ENCODE measurements at places on chromosomes 7 and 10.

GRCh38 chr10:51244748-51245490, 170.6 kb downstream of the PRKG1 start:
- no peak for DNase-seq

DNA sequence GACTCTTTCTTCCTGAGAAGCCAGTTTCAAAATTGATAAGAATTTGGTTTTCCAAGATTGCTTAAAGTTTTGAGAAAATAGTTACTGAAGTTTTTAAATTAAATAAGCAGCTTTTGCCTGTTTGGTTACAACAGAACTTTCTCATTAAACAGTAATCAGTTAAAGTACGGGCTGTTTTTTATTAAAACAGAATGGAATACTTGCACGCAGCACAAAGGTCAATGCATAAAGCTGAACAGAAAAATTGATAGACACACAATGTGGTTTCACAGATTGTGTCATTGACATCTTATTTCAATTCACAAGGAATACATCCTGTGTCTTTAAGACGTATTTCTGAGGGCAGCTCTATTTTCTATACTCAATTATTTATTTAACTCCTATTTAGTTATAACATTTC, 192.2 kb downstream of the PRKG1 start:
- no peak for DNase-seq

GRCh38 chr7:94620703-94621118, 35.2 kb downstream of the SGCE start:
- DNase-seq, result peak; percentile 14

- DNase-seq, result no peak
Measured at GRCh38 chr10:80540618-80540980, 2.9 kb downstream of the SH2D4B start.

- no peak for DNase-seq
Measured at GRCh38 chr10:121285406-121286196, 312.6 kb downstream of the FGFR2 start.

GRCh38 chr7:143410521-143411004, 1.9 kb upstream of the EPHA1 start:
- DNase-seq, result no peak

- DNase-seq, result no peak
Measured at GRCh38 chr10:106959521-106959920, 205.0 kb downstream of the SORCS1 start.

DNA sequence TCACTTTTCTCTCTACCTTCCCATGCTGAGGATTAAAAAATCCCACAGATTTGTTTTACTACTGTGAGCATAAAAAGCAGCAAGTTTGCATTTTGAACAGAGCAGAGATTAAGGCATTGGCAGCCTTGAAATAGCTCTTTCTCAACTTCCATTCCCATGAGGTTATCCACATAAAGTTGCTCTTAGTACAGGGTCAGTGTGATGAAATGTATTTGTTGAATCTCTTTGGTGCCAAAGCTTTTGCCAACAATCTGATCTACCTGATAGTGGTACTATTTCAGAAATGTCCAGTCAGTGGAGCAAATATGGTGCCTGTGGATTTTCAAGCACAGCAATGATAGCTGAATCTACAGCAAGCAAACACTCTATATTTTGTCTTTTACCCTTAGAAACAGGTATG, 254.8 kb downstream of the INHBA start:
- DNase-seq, result no peak

DNA sequence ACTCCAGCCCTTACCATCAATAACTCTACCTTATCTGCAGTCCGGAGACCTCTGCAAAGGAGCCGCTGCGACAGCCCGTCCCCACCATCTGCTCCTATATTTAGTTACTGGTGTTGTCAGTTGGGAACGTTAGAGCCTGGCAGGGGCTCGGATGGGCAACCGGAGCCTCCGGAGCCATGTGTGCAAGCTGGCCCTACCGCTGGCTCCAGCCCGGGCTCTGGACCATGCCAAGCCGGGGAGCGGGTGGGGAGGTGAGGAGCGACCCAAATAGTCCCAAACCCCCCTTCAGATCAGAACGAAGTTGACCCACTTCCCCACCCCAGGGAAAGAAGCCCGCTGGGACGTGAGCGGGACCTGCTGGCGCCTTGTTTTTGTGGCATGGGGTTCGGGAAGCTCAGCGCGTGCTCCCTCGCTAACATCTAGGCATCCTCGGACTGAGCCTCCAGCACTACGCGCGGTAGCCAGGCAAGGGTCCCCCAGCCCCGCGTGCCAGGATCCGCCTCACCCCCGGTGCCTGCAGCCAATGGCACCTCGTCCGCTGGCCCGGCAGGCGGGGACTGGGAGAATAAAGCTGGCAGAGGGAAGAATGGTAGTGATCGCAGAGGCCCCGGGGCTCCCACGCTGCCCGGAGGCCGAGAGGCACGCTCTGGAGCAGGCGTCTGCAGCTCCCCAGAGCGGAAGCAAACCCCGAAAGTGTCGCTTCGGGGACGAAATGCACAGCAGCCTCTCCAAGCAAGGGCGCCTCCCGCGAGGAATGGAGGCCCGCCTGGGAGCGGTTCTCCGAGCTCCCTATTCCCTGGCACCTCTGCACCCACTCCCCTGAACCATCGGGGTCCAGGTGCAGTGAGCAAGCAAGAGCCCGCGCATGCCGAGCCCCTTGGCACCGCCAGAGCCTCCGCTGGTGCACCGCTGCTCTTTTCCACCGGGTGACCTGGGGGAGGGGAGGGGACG, 679 bp downstream of the LRRC20 start:
- no peak for DNase-seq

DNA sequence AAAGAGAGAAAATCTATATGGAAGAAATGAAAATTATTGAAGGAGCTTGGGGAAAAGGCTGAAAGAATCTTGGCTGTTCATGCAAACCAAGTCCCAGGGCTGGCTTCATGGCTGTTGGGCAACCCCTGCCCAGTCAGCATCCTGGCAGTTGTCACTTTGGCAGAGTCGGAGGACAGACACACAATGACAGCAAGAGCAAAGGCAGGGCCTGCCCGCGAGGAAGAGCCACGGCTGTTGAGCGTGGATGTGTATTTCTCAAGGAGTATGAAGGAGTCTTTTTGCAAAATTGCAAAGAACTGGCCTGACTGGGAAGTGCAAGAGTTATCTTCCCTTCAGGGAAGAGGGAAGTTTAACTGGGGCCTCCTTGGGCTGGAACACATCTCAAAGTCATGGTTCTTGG, 11.7 kb downstream of the PTPRE start:
- no peak for DNase-seq

DNA sequence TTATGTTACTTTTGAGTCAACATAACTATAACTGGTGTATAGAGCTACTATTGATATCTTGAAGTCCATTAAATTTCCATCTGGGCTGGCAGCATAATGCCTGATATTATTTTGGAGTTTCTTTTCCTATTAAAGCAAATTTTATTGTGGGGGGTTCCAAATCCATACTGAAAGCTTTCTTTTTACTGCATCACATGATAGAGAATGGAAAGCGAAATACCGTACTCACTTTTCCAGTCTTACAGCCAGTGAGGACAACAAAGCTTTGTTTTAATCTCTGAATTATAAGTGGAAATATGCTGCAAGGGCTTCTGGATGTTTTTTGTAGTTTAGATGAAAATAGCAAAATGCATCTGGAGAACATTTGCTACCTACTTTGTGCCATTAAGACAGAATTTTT, 477.5 kb upstream of the SEMA3D start:
- DNase-seq, result no peak

DNA sequence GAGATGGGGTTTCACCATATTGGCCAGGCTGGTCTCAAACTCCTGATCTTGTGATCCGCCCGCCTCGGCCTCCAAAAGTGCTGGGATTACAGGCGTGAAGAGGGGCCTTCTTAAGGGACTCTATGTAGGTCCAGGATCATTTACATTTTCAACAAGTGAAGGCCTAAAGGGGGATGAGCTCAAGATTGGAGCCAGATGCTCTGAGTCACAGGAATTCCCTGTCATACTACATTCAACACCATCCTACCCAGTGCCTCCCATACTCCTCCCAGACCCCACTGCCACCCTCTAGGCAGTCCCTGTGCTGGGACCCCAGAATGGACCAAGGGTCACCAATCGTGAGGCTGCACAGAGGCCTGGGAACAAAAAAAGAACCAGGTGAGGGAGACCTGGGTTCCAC, 29.9 kb downstream of the CYTH3 start:
- DNase-seq, result no peak

- DNase-seq, result no peak
Measured at GRCh38 chr10:63922468-63923284, 401.5 kb downstream of the REEP3 start.

GRCh38 chr7:90677486-90678404, 81.6 kb downstream of the CDK14 start:
- DNase-seq, result no peak

DNA sequence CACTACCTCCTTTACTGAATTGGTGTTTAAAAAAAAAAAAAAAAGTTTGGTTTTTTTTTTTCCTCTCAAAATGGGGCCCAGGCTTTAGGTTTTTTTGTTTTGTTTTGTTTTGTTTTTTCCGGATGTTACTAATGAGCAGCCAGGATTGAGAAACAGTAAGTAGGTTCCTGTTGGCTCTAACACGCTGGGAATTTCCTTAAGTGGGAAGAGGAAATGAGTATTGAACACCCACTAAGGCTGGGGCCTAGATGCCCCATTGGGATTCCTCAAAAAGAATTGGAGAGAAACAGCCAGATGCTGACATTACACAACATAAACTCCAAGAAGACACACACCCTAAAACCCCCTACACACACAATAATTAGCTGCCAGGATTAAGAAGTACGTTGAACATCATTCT, 102.2 kb upstream of the NANOS1 start:
- DNase-seq, result no peak

DNA sequence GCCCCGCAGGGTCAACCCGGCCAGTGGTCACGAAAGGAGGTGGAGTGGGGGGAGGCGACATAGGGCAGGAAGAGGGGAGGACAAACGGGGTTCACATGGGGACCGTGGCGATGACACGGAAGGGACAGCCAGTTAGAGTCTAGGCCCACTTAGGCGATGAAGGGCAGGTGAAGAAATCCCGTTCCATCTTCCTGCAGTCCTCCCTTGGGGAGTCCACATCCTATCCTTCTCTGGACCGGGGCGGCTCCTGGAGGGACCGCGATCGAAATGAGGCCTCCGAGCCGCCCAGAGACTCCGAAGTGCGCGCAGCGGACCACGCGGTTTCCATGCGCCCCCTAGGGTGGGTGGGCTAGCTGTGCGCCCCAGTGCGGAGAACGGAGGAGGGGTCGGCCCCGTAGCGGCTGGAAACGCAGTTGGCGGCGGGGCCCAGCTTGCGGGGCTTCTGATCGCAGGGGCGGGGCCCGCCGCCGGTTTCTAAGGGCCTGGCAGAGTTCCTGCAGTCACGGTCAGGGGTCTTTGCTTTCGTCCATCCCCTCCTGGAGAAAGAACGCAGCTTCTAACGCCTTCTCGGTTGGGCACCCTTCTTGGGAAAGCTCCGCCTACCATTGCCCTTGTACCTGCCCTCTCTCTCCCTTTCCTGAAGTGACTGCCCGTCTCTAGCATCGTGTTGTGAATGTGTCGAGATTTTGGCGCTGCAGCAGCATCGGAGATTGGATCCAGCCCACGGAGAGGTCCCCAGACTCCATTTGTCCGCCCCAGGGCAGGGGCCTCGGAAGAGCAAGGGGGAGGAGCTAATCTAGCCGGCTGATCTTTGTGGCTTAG, 17.9 kb upstream of the TMEM225B start:
- DNase-seq, result peak; percentile 55

DNA sequence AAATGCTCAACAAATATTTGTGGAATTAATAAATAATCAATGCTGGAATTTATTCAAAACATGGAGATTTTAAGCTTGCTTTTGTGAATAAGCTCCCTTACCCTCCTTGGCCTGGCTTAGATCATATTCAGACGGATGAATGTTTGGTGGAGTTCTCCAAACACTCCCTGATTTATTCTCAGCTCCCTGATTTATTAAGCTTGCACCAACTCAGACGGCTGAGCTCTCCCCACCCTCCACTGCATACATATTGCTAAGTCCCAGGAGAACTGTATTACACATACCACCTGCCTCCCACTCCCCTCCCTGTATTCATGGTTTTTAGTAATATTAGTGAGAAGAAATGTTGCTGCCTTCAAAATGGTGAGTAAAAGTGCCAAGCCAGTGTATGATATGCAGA, 1057.5 kb downstream of the SORCS3 start:
- no peak for DNase-seq

- no peak for DNase-seq
Measured at GRCh38 chr7:85781606-85782005, 594.8 kb upstream of the SEMA3D start.

- peak; percentile 68 for DNase-seq
Measured at GRCh38 chr7:22782616-22783232, 39.9 kb downstream of the TOMM7 start.

- no peak for DNase-seq
Measured at GRCh38 chr7:27106181-27106900, 3.9 kb upstream of the HOXA2 start.

DNA sequence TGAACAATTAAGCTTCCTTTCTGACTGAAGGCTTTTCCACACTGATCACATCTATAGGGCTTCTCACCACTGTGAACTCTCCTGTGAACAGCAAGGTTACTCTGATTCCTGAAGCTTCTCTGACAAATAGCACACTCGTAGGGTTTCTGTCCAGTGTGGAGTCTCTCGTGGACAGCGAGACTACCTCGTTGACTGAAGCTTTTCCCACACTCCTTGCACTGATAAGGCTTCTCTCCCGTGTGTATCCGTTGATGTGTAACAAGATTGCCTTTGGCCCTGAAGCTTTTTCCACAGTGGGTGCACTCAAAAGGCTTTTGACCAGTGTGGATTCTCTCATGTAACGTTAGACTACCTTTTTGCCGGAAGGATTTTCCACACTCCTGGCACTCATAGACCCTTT, 4.4 kb downstream of the ZNF32 start:
- no peak for DNase-seq

DNA sequence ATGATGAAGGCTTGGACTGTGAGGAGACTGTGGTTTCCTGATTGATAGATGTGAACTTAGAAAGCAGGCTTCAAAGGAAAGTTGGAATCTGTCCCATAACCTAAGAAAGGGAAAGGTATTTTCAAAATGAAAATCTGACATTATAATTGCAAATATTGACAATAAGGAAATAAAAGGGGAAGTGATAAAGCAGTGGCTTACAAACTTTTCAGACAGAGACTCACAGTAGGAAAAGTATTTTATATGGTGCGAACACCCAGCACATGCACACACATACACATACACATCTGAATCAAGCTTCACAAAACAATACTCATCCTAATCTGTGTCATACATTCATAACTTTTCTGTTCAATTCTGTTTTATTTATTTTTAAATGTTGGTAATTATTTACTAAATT, 4.8 kb downstream of the PON1 start:
- DNase-seq, result no peak

GRCh38 chr10:93464776-93465388, 17.3 kb downstream of the MYOF start:
- DNase-seq, result no peak

All from CD4-positive, alpha-beta T cell treated with Interleukin-10 for 1 hour (primary cell).